ENCODE measurements at places on chromosomes 5 and 9.
A peak's percentile ranks its signal among the peaks of the same experiment; 100 is the strongest.

- H3K4me3 ChIP-seq, result no peak overlapping the region
- H3K27me3 ChIP-seq, result no peaks in the 10 kb centered on the region
- peak; percentile 62 for DNase-seq
- peak overlapping the region; percentile 82 for H3K27ac ChIP-seq
- H3K4me1 ChIP-seq, result peaks cover 57% of the 10 kb centered on the region
- H3K36me3 ChIP-seq, result peaks cover 62% of the 10 kb centered on the region
These were observed 24.5 kb downstream of the PTGES2 start for GRCh38 chr9:128102861-128103588.

DNA sequence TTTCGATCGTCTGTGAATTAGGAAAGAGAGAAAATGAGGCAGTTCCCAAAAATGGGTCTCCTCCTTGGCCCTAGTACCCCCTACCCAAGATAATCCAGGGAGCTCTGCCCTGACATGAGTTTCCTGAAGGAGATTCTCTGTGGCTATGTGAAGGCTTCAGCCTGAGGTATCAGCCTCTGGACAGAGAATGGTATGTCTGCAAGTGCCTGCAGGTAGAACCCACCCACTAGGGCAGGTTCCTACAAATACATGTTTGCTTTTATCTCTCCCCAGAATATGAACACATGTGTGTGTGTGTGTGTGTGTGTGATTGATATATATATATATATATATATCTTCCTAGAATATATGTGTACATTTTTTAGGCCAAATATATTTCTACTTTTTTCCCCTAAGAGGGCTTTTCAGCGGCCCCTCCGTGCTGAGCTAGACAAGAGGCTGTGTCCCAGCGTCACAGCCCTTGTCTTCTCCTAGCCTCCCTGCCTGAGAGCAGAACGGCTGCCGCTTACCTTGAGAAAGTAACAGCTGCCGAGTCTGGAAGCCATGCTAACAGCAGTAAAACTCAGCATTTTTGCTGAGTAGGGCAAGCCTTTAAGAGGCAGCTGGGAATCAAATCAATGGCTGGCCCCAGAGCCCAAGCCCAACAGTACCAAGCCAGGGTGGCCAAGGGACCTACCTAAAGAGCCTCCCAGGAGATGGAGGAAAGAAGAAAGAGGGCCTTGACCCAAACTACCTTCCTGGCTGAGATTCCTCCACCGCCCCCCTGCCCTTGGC lies 2.1 kb downstream of the BRINP1 start:
- no peaks in the 10 kb centered on the region for H3K4me1 ChIP-seq
- no peaks in the 10 kb centered on the region for H3K36me3 ChIP-seq
- no peak overlapping the region for H3K4me3 ChIP-seq
- H3K27ac ChIP-seq, result no peak overlapping the region

DNA sequence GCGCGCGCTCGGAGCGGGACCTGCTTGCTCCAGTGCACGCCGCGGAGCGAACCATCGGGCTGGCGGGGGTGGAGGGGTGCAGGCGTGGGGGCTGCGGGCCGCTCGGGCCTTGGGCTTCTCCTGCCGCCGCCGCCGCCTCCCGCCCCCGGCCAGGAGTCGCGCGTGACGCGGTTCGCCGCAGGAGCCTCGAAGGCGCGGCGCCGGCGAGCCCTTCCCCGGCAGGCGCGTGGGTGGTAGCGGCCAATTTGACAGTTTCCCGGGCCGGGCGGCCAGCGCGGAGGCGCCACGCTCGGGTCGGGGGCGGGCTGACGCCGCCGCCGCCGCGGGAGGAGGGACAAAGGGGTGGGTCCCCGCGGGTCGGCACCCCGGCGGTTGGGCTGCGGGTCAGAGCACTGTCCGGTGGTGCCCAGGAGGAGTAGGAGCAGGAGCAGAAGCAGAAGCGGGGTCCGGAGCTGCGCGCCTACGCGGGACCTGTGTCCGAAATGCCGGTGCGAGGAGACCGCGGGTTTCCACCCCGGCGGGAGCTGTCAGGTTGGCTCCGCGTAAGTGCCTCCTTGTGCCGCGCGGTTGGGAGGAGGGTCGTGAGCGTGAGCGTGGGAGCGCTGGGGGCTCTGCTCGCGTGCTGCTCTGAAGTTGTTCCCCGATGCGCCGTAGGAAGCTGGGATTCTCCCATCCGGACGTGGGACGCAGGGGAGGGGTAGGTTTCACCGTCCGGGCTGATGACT lies at the start of gene TJP2:
TJP2 (plus strand) TSS at position 387 of the 725 bp plus-strand sequence; CDS start at position 483, 96 bp downstream.
- peak; percentile 49 for DNase-seq
- H3K36me3 ChIP-seq, result no peaks in the 10 kb centered on the region
- no peaks in the 10 kb centered on the region for H3K27me3 ChIP-seq

- H3K27ac ChIP-seq, result no peak overlapping the region
- no peaks in the 10 kb centered on the region for H3K36me3 ChIP-seq
- no peak for DNase-seq
- H3K4me3 ChIP-seq, result no peak overlapping the region
- H3K27me3 ChIP-seq, result no peaks in the 10 kb centered on the region
These were observed 210.5 kb downstream of the SNX18 start for GRCh38 chr5:54727874-54728587.

DNA sequence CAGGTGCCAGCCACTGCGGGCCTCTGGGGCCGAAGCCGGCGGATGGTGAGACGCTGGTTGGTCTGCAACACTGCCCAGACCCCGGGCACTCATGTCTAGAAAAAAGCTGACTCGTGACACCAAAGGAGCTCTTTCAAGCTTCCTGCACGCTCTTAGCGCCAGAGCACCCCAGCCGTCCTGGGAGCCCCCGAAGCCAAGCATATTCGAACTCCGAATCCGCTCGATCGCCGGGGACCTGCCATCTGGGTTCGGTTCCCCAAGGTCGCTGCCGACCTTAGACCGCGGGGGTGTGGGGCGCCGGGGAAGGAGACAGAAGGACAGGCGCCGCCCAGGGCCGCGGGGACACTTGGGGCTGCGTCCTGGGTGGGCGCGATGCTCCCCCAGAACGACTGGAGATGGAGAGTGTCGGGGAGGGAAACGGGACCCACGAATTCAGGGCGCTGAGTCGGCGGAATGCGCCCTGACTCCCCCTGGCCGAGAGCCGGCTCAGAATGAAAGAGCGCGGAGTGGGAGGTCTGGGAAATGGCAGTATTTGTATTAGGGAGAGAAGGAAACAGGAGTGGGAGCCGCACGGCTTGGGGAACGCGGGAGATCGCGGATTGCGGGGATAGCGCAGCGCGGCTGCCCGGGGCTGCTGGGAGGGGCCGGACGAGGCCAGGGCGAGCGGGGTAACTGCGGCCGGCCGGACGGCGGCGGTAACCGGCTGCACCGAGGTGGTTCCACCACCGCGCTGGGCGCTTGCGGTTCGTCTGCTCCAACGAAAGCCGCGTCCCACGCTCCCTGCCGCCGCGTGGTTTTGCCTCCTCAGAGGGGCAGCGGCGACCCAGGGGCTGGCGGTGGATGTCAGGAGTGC lies 20.1 kb upstream of the MARCHF6 start:
- H3K4me1 ChIP-seq, result peaks cover 3% of the 10 kb centered on the region
- H3K4me3 ChIP-seq, result peak overlapping the region; percentile 62
- peaks cover 32% of the 10 kb centered on the region for H3K27me3 ChIP-seq
- no peaks in the 10 kb centered on the region for H3K36me3 ChIP-seq
